ENCODE measurements at places on chromosomes 11 and 22.

DNA sequence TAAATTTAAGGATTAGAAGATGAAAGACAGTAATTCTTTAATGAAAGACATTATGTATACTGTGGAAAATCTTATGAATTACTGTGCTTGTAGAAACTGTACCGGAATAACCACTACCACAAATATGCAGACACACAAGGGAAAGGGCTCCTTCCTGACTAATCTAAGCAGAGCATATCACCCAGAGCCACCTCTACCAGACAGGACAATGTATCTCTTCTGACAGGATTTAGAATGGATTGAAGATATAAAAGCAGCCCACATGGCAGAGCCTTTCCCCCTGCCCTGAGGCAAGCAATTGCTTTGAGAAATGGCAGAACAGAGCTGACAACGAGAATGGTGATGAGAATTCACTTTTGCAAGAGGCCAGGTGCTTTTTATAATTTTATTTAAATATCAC, 144.1 kb downstream of the NOX4 start:
- DNase-seq: no peak

GRCh38 chr22:24305260-24305692, 34.6 kb downstream of the SPECC1L start:
- DNase-seq: no peak

DNA sequence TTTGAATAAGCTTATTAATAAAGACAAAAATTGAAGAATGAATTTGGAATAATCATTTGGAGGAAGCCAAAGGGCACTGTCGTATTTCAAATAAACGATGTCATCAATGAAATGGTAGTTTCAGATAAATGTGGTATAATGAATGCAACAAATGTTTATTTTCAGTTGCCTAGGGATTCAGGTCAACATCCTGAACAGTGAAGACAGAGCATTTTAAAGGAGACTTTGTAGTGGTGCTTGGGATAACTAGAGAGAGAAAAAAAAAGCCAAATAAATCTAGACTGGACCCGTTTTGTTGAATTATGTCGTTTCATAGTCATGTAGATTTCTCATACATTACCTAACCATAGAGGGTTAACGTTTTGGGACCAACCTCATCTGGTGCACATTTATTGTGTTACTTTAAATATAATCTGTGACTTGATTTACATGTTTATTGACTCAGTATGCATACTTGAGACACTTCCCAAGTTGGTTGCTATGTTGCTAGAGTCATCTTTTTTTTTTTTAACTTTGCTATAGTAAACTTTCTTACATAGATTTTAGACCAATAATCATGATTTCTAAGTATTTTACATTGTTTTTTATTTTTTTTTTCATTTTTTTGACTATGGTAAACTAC, 111.1 kb downstream of the NCAM1 start:
- DNase-seq: no peak

GRCh38 chr11:122852074-122852795, 13.9 kb downstream of the CRTAM start:
- peak; percentile 7 for DNase-seq

GRCh38 chr22:39486951-39487825, 14.9 kb upstream of the MIEF1 start:
- DNase-seq: no peak

- no peak for DNase-seq
These were observed 51.5 kb downstream of the MAPK1 start for GRCh38 chr22:21815958-21816357.

Data from activated T-cell treated with anti-CD3 and anti-CD28 coated beads for 1 hour (primary cell).